Activated CD4-positive, alpha-beta T cell treated with anti-CD3 and anti-CD28 coated beads, Interleukin-2, amount 50 U/mL, for 48 hours (primary cell): ENCODE measurements at places on chromosomes 3 and 15.

DNA sequence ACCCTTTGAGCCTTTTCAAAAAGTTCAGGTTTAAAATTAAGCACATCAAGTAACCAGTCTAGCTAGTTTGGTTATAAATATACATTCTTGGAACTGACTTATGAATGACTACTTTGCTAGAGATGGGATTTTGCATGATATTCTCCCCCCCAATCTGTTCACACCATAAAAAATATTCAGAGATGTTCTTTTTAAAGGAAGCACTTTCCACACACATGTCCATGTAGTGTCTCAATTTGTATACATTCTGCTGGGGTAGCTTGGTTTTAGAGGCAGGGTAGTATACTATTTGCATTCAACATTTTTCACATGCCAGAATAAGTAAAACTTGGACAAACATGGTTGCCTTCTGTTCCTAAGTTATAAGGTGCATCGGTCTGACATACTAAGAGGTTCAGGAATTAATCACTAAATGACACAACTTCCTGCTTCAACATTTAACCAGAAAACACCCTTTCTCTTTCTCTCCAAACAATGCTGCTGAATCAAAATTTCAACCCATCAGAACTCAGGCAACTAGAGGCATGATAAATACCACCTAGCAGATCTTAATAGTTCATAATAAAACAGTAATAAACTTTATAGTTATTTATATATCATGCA is 57.0 kb downstream of the SUMF1 start:
- no peak for DNase-seq

DNA sequence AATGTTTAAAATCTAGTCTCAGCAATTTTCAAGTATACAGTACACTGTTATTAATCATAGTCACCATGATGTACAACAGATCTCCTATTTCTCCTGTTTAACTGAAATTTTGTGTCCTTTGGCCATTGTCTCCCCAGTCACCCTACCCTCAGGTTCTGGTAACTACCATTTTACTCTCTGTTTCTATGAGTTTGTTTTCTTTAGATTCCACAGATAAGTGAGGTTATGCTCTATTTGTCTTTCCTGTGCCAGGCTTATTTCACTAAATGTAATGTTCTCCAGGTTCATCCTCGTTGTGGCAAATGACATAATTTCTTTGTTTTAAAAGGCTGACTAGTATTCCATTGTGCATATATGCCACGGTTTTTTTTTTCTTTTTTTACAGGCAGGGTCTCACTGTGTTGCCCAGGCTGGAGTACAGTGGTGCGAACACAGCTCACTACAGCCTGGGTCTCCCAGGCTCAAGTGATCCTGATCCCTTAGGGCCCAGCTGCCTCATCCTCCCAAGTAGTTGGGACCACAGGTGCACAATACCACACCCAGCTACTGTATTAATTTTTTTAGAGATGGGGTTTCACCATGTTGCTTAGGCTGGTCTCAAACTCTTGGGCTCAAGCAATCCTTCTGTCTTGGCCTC is 50.0 kb downstream of the RAB7A start:
- DNase-seq = no peak

DNA sequence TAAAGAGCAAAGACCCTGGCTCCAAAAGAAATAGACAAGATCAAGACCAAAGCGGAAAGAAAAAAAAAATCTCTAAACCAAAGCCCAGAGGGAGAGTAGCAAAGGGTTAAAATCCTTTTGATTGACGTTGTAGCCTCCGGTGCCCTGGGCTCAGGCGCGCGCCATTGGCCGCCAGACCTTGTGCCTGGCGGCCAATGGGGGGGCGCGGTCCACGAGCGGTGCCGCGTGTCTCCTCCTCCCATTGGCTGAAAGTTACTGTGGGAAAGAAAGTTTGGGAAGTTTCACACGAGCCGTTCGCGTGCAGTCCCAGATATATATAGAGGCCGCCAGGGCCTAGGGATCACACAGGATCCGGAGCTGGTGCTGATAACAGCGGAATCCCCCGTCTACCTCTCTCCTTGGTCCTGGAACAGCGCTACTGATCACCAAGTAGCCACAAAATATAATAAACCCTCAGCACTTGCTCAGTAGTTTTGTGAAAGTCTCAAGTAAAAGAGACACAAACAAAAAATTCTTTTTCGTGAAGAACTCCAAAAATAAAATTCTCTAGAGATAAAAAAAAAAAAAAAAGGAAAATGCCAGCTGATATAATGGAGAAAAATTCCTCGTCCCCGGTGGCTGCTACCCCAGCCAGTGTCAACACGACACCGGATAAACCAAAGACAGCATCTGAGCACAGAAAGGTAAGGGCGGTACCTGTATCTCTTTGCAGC is at the start of gene HES1:
Gene HES1, plus strand, starts transcription at position 343 of the 713 bp plus-strand sequence. Its CDS starts 233 bp downstream, at position 576.
- DNase-seq = peak; percentile 43

GRCh38 chr15:51077221-51078153 is 17.2 kb downstream of the TNFAIP8L3 start:
- peak; percentile 72 for DNase-seq

GRCh38 chr3:59771768-59772181 is 722.0 kb upstream of the CFAP20DC start:
- DNase-seq = no peak

GRCh38 chr3:119310071-119310470 is 15.9 kb downstream of the ARHGAP31 start:
- DNase-seq = no peak

GRCh38 chr3:138369151-138369900 is 20.9 kb downstream of the MRAS start:
- no peak for DNase-seq

DNA sequence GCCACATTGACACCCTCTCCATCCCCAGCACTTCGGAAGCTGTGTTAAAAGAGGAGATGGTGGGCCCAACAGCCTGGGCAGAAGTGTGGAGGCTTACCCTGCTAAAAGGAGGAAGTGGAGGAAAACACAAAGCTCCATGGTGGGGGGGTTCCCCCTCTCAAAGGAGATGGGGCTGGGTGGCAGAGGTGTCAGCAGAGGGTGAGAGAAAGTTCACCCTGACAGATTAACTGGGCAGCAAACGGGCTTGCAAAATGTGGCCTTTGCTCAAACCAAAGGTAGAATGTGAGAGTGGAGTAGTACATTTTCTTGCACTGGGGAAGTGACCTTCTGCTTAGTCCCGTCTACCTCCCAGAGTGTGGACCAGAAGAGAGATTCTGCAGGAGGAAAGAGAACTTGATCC is 44.7 kb downstream of the MYO1E start:
- DNase-seq = no peak

DNA sequence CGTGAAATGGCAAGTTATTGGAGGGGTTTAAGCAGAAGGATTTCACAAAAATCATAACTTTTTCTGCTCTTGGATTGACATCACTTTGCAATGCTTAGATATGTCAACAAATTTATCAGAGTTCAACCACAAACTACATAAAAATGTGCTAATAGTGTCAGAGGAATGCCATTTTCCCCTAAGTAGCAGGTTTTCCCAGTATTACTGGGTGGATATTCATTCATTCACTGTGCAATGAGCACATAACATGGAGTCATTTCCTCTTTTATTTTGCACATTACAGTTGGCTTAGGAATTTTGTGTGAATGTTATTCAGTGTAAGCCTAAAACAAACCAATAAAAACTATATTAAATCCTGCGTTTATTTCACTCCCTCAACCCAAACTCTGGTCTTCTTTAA is 537.3 kb upstream of the MCTP2 start:
- DNase-seq = no peak

DNA sequence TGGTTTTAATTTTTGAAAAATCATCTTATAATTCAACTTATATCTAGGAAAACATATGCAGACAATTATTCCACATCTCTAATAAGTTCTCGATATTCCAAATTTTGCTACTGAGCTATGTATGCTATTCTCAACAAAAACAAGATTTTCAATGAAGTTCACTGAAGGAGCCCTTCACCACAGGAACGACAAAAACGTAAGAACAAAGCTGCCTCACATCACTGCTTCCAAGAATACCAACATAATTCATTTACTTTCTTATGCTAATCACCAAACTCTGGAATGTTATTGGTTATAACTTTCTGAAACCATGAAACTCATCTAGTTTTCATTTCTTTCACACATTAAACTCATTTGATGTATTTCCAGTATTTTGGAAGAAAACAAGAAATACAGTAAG is 49.7 kb downstream of the GNB4 start:
- DNase-seq = no peak

DNA sequence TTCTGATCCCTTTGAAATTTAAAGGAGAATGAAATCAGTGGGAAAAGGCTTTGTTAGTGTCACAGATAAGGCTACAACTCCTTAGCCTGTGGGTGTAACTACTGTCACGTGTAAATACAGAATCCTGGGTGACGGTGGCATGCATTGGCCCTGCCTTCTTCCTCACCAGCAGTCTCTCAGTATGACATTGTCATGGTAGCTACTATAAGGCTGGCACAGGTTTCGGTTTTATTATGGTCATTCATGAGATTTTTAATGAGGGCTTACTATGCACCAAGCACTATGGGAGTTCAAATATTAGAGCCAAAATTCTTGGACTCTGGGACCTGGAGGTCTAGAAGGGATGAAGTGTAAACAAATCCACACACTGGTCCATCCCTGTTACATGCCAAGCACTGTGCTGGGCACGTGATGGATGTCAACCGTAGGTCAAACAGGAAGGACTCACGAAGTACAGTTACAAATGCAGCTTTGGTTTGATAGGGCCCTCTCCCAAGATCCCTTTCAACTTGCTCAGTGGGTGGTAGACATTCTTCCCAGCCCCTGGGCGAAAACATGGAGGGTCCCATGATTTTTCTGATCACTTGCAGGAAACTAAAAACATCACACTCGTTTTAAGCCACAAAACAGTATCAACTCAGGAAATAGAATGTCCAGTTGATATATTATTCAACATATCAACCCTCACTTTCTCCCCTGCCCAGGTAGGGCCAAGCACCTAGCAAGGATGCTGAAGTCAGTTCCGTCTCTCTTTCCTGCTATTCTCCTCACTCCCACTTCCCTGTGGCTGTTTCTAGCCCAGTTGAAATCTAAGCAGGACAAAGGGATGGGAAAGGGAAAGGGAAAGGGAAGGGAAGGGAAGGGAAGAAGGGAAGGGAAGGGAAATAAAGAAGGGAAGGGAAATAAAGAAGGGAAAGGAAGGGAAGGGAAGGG is 25.3 kb downstream of the BFSP2 start:
- DNase-seq = no peak

DNA sequence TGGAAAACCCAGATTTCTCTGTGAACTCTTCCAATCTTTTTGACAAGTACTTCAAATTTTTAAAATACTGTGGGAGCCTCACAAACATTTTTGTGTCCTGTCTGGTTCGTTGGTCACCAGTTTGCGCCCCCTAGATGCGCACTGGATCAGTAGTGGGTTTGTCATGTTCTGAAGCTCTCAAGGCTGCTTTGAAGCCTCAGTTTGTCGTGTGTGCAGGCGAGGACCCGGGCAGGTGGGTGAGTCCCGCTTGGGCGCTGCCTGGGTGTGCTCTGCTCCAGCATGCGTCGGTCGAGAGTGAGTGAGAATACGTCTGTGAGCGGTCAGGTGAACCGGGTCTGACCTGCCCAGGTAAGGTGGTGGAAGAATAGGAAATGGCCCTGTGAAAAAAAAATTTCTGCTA is 17.3 kb upstream of the AEN start:
- DNase-seq = no peak

GRCh38 chr3:10778492-10779292 is 37.3 kb upstream of the SLC6A11 start:
- DNase-seq = no peak

GRCh38 chr3:89340408-89340807 is 233.0 kb downstream of the EPHA3 start:
- DNase-seq = no peak

- DNase-seq = no peak
Observed at GRCh38 chr3:30970183-30970582, 75.7 kb upstream of the GADL1 start.

DNA sequence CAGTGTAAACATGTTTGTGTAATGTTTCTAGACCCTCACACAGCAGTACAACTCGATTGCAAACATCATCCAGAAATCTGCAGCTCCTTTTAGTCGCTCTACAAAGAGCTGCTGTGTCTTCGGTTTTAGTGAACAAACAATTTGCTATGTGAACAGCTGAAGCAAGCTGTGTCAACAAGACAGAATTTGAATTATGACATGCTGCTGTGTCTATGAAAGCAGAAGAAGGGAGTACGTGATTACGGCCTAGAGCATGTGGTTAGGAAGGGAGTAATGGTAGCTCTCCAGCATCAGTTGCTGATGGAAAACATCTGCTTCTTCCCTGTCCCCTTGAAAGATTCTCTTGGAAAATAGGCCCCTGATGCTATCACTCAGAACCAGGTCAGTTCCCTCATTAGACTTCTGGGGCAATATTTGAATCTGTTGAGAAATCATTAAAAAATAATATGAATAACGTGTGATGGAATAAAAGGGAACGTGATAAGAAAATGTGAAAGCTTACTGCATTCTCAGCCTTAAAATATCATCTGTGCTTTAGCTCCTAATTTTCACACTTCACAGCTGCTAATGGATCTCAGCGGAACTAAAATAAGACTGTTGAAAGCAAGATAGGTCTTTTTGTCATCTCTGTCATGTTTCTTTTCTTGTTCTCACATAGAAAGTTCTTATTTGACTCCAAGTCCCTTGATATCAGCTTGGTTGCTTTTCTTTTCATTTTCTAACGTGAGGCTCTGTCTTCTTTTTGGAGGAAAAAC is 891.5 kb downstream of the ROBO2 start:
- no peak for DNase-seq

- DNase-seq = no peak
Observed at GRCh38 chr3:108177536-108177935, 44.7 kb downstream of the IFT57 start.

DNA sequence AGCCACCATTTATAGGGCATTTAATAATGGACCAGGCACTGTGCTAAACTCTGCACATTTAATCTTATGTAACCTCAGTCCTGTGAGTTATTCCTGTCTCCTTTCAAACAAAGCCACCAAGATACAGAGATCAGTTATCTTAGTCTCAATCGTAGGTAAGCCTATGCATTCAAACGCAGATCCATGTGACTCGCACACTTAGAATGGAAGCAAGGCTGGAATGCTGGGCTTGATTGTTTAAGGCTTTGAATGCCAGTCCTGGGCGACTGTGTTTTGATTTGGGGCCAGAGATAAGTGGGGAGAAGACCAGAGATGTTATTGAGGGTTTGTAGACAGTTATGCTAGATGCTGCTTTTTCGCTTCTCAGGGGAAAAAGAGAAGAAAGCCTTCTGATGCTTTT is 22.2 kb downstream of the MED12L start:
- DNase-seq = no peak

DNA sequence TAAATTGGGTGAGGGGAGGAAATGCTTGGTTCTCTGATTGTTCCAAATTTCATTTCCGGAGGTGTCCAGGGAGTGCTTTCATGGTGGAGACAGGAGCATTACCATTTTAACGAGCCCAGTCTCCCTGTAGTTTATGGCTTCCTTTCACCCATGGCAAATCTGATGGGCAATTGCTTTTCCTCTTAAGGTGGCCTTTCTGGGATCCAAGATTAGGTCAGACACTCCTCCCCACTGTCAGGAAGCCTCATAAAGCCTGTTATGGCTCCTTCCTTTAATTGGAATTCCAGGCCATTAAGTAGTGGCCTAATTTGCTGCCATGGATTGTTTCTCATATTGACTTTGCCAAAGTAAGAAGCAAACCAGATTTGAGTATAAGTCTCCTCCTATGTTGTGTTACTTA is 157.8 kb downstream of the PDCD6IP start:
- no peak for DNase-seq

- DNase-seq = no peak
Observed at GRCh38 chr3:24154013-24154695, 209.1 kb downstream of the NR1D2 start.

GRCh38 chr3:179801263-179801662 is 148.4 kb downstream of the USP13 start:
- DNase-seq = no peak

- no peak for DNase-seq
Observed at GRCh38 chr15:71096676-71097075, 18.6 kb upstream of the THSD4 start.
